ENCODE measurements at places on chromosomes 2 and 18.

- no peak for DNase-seq
Observed at GRCh38 chr18:31373641-31374040, 2.9 kb upstream of the DSG4 start.

DNA sequence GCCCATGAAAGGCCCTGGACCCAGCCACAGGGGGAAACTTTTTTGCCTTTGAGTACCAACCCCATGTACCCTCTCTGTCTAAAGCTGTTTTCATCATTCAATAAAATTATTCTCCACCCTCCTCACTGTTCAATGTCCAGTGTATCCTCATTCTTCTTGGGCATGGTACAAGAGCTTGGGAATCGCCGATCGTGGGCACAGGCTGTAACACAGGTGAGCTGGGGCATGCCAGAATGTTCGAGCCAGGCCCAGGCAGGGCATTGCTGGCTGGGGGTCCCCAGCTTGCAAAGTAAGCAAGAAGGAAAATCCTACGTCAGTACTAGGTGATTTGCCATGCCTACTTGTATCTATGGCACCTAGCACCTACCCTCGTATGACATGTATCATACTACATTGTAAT lies 162.1 kb upstream of the NOL4 start:
- no peak for DNase-seq

- DNase-seq, result no peak
Observed at GRCh38 chr18:30814446-30814845, 228.1 kb downstream of the DSC3 start.

DNA sequence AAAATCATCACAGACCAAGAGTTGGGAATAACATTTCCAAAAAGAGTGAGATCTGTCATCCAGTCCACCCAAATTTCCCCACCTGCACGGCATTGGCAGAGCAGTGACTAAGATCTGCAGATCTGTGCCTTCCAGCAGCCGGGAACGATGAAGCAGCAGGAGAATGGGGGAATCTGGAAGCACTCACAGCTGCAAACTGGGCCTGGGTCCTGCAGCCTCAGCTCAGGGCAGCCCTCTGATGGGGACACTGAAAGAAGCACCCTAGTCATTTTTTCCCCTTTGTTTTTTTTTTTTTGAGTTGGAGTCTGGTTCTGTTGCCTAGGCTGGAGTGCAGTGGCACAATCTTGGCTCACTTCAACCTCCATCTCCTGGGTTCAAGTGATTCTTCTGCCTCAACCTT lies 4.4 kb upstream of the SAG start:
- DNase-seq, result no peak

DNA sequence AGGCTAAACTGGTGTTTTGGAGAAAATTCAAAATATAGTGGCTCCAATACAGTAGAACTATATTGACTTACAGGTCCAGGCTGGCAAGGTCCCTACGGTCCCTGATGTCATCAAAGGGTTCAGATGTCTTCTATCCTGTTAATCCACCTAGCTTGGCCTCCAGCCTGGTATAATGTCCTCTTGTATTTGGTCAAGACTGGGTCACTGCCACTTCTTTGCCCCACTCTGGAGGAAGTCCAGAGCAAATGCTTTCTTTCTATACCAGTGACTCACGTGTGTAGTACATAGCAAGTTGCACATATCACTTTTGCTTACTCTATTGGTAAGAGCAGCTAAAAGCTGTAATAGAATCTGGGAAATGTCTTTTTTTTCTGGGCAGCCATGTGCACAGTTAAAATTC lies 80.8 kb downstream of the LCLAT1 start:
- DNase-seq, result no peak

DNA sequence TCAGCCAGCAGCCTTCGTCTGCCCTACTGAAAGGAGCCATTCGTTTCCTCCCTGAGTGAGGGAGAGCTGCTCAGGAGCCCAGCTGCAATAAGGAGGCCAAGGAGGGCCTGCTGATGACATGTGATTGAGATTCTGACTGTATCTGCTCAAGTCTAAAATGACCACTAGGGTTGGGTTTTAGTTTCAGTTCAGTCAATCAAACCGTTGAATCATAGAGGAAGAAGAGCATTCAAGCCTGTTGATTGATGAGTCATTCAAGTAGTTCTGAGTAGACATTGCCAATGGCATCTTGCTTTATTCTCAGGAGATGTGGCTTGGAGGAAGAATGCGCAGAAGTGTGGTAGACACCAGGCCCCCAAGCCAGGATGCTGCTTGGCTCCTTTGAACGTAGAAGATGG lies 19.9 kb upstream of the BCL2L11 start:
- DNase-seq, result peak; percentile 14

- DNase-seq, result no peak
Observed at GRCh38 chr2:18378020-18378653, 182.3 kb downstream of the RDH14 start.

DNA sequence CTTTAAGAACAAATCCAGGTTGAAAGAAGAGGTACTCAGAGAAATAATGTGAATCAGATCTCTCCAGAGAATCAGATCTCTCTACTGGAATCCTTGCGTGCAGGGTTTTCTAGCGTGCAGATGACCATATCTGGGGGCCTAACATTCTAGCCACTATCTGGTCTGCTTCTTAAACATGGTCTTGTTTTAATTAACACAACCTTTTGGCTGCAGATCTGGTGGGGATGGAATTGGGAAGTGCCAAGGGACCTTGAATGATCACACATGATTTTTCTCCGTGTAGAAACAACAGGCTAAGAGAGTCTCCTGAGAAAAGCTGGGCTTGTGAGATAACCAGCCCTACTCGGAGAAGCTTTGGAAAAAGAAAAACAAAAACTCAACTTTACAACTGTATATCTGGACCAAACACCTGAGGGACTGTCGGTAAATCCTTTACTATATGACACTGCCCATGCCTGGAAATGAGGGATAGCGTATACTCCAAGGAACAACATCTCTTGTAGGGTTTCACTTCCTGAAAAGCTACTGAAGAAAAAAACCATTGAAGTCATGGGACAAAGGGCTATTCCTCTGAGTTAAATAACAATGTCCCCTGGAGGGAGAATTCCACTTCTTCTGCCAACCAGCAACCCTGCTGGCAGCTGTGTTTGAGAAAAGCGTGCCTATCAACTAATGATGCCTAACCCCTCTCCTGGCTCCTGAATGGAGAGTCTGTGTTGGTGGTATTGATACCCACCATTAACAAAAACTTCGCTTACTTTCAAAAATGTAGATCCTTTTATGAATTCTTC lies 171.0 kb upstream of the REV1 start:
- no peak for DNase-seq

GRCh38 chr2:205193836-205194228 lies 488.5 kb upstream of the NRP2 start:
- DNase-seq, result no peak

DNA sequence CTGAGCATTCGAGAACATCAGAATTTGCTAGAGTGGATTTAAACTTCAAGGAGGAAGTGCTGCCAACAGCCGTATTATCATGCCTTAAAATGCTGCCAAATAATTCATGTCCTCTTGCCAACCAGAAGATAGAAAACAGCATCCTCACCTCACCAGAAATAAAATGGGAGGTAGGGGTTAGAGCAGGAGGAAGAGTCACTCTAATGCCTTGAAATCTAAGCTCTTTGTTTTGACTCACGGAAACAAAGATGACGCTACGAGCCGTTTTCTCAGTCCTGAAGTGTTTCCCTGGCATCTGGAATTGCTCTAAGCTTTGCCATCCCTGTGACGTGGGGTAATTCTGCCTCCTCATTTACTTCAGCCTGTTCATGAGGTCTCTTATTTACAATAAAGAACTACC lies 97.1 kb downstream of the PRPF40A start:
- no peak for DNase-seq

DNA sequence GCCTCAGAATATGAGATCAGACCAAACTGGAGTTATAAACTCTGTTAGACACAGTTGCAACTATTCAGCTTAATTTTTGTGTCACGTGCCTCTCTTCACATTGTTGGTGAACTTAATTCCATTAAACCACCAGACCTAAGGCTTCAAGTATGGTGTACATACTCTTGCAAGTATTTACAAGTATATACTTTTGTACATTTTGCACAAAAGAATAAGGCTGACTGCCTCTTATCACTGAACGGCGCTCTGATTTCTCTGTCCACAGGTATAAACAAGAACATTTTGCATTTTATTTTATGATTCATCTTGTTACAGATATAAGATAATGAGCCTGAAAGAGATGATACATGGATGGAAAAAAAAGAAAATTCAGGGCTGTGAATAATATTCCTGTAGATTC lies 269.7 kb upstream of the ACVR2A start:
- DNase-seq, result no peak

- DNase-seq, result no peak
Observed at GRCh38 chr18:78912844-78913243, 66.8 kb upstream of the SALL3 start.

DNA sequence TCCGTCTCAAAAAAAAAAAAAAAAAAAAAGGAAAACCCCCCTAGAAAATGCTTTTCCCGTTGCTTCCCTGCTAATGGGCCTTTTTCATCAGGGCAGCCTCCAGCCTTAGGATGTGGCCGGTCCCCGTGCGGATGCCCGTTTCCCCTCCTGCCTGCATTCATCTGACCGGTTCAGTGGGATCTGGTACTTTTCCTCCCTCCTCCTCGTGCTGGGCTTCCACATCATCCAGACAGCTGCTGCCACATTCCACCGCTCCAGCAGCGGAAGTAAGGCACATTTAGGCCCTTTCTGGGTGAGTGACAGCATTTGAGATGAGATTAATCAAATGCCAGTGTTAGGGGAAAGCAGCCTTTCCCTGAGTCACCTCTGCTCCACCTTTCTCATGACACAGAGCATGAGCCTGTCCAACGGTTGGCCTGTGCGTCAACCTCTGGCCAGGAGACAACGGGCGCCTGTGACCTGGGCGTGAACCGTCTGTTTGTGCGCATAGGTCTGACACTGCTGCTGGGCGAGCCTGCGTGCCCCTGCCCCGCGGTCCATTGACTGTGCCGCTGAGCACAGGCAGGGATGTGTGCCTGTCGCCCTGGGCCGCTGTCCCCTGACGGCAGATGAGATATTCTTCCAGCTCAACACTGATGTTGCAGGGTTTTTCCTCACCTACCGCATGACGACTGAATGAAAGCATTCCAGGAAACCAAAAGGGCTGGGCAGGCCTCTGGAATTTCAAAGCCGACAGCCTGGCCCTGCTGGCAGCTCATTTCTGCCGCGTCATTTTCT lies 174.0 kb downstream of the TGIF1 start:
- no peak for DNase-seq

- DNase-seq, result no peak
Observed at GRCh38 chr2:164430166-164430783, 191.0 kb downstream of the GRB14 start.

- DNase-seq, result no peak
Observed at GRCh38 chr2:109162999-109163398, 34.0 kb downstream of the SH3RF3 start.

DNA sequence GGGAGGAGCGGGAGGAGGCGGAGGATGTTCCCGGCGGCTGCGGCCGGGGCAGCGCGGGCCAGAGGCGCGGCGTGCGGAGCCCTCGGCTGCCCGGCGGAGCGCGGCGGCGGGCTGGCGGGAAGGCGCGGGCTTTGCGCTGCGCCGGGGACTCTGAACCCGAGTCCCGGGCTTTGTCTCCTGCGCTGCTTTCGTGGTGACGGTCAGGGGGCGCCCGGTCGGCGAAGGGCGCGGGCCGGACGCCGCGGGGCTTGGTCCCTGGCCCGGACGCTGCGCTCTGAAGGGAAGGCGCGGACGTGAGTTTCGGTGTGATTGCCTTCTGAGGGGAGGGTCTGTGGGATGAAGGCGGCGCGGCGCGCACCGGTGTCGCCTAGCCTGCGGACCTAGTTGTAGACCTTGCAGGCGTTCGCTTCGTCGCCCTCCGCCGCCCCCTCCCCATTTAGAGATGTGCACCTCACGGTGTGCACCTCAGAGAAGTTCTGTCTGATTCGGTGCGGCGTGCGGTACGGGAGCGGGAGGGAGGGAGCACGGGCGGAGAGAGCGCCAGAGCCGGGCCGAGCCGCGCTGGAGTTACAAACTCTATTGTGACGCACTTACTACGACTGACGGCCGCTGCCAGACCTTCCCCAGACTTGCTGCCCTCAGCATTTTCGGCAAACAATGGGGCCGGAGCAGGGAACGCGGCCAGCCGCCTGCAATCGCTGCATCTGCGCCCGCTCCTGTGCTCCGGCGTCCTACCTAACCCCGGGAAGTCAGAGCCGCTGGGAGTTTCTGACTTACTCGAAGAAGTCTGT lies 2.1 kb downstream of the BCL2L11 start:
- peak; percentile 53 for DNase-seq

- peak; percentile 50 for DNase-seq
Observed at GRCh38 chr2:179218848-179219594, 45.6 kb downstream of the SESTD1 start.

DNA sequence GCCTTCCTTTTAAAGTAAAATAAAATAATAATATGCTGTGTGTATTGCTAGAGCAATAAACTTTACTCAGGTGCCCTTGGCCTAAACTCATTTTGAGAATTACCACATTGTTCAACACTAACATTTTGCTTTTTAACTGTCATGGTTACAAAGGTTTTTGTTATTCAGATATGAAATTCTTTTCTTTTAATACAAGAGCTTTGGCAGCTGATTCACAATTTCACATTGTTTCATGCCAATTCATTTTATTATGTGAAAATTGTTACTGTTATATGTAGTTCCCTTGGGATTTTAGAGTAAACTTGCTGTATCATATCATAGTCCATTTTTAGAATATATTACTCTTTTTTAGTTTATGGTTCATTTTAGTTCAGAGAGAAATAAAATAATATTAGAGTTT lies 65.8 kb upstream of the ZNF804A start:
- no peak for DNase-seq

- DNase-seq, result no peak
Observed at GRCh38 chr2:55229221-55229620, 2.9 kb downstream of the CLHC1 start.

Measured in CD4-positive, alpha-beta T cell treated with Interleukin-1 beta for 1 hour (primary cell).